ENCODE measurements at places on chromosomes 7 and 10.

DNA sequence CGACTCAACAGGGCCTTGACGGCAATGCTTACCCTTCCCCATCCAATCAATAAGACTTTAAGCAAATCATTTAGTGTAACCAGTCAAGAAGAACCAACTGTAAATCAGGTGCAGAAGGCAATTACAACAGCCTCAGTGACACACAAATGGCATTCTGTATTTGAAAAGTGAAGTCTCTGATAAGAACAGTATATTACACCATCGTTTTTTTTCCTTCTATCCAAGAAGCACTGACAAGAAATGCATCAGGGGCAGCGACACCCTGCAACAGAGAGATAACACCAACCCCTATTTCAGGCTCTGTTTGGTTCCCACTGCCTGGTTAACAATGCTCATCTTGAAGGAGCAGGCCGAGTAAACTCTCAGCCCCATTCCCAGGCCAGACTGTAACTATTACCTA lies 204.0 kb upstream of the AOAH start:
- DNase-seq, result no peak

- DNase-seq, result no peak
These were observed 577.0 kb upstream of the DPP6 start for GRCh38 chr7:153475239-153475638.

DNA sequence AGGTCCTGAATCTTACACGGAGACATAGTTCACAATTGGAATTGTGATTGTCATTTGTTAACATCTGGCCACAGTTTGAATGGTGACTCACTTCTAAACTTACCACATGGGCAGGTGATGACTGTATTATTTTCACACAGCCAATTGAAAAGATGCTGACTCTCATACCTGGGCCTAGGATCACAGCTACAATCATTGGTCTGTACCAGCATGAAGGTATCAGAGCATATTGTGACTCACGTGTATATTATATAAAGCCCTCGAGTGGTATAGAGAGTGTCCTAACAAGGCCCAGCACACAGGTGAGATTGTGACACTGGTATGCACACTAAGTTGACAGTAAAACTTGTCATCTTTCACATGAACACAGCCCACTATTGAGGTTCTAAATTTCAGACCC lies 9.4 kb upstream of the ZNF107 start:
- no peak for DNase-seq

GRCh38 chr7:24197852-24198251 lies 86.1 kb upstream of the NPY start:
- no peak for DNase-seq

- no peak for DNase-seq
These were observed 33.0 kb downstream of the STAM start for GRCh38 chr10:17676919-17677318.

DNA sequence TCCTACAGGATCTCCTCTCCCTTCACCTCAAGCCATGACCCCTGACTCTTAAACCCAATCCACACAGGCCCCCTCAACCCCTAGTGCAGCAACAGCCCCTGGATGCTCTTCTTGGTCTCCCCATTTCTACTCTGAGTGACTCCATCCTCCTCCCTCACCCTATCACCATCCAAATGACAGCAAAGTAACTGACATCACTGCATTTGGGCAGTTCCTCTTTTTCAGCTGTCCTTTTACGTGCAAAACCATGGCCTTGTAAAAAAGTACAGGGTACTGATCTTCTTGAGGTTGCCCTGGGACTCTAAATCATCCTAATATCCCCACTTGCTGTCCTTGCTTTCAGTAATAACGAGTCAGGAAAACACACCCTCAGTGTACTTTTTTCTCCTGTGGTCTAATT lies 454.9 kb downstream of the ADRA2A start:
- DNase-seq, result no peak

- DNase-seq, result no peak
These were observed 4.6 kb downstream of the CRYGN start for GRCh38 chr7:151435103-151435916.

- no peak for DNase-seq
These were observed 174.2 kb upstream of the STEAP4 start for GRCh38 chr7:88480896-88481295.

GRCh38 chr10:77518241-77518909 lies 119.2 kb downstream of the KCNMA1 start:
- DNase-seq, result no peak

DNA sequence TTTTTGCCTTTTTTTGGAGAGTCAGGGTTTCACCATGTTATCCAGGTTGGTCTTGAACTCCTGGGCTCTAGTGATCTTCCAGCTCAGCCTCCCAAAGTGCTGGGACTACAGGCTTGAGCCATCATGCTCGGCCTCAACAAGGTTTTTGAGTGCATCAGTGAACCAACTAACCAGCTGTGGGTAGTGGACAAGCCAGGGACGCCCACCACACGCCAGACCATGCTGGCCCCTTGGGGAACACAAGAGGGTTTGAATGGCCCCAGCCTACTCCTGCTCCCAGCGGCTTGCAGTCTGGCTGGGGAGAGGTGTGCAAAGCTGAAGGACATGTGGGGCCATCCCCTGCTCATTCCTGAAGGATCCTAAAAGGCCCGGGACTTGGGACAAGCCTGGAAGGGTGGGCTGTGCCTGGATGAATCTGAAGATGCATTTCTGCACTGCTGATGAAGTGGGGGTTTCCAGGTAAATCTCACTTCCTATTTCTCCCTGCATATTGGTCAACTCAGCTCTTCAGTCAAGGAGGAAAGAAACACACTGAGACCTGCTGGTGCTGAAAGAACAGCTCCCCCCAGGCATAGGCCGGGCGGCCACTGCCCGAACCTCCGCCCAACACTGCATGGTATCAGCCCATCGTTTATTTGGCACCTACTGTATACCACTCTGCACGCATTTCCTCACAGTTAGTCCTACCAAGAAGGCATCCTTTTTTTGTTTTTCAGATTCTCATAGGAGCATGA lies 6.9 kb downstream of the MMD2 start:
- DNase-seq, result peak; percentile 27

DNA sequence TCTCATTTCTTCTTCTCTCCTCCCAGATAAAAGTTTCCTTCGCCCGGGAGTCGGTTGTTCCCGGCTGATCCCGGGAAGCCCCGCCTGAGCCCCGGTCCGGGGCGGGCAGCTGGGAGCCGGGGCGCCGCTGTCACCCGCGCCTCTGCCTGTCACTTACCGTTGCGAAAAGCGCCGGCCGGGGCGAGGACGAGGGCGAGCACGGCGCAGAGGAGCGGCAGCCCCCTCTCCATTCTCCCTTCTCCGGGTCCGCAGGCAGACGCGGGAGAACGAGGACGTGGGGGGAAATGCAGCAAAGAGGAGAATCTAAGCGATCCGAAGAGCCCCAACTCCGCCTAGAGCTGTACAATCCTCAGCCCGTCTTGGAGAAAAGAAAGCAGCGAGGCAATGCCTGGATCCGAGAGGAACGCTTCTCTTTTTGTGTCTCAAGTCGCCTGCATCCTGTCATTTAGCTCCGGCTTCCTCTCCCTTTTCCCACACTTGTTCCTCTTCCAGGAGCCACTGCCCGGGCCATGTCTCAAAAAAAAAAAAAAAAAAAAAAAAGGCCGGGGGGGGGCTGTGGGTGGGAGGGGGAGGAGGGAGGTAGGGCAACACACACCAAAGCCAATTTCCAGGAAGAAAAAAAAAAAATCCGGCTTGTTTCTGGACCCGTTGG lies at the start of gene NRP1:
TSS of gene NRP1 (minus strand) at position 515 of the 652 bp plus-strand sequence. CDS start at position 230, 285 bp downstream.
- DNase-seq, result no peak

GRCh38 chr7:134691546-134692343 lies 45.1 kb downstream of the BPGM start:
- DNase-seq, result no peak

DNA sequence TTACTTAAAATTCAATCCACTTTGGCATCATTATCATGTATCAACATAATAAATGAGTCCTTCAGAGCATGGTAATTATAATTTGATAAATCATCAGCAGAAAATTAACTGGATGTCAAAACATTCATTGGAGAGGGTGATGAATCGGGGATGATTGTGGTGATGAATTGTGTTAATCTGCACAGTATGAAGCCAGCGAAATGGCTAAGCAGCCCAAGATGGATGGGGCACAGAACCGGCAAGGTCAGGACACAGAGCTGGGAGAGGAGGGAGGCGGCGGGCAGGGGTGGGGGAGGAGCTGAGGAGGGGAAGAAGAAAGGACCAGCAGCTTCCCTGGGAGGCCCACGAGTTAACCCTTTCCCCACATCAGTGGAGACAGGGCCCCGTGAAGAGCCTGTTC lies 536.1 kb downstream of the LRMDA start:
- no peak for DNase-seq

GRCh38 chr10:118234683-118235082 lies 107.4 kb downstream of the FAM204A start:
- DNase-seq, result no peak

GRCh38 chr10:74855027-74855426 lies 28.6 kb downstream of the KAT6B start:
- DNase-seq, result no peak

GRCh38 chr7:112748381-112748780 lies 41.8 kb downstream of the TMEM168 start:
- DNase-seq, result no peak

DNA sequence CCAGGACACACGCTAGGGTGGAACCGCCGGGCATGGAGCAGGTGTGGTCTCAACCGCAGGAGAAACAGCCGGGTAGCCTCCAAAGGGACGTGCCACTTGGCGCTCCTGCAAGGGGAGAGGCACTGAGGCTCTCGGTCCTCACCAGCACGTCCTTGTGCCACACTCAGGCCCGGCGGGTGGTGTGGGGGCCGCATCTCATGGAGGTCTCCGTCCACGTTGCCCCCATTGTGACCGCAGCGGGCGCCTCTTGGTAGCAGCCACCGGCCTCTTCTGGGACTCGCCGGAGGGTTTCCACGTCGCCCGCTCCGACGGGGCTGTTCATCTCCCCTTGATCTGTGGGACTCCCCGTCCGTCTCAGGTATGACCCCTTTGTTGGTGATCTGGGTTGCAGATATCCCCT lies 49.2 kb upstream of the ELFN1 start:
- no peak for DNase-seq

DNA sequence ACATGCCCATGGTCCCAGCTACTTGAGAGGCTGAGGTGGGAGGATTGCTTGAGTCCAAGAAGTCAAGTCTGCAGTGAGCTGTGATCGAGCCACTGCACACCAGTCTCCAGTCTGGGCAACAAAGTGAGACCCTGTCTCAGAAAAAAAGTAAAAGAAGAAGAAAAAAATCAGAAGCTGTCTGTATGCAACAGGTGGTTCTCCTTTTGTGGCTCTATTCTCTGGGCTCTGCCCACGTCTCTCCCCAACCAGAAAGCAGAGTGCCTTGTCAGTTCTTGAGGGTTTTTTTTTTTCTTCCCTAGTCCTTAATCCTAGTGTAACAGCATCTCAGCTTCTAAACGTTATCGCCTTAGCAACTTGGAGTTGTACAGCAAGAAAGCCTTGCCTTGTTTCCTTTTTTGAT lies 89.5 kb downstream of the PRKCQ start:
- no peak for DNase-seq

DNA sequence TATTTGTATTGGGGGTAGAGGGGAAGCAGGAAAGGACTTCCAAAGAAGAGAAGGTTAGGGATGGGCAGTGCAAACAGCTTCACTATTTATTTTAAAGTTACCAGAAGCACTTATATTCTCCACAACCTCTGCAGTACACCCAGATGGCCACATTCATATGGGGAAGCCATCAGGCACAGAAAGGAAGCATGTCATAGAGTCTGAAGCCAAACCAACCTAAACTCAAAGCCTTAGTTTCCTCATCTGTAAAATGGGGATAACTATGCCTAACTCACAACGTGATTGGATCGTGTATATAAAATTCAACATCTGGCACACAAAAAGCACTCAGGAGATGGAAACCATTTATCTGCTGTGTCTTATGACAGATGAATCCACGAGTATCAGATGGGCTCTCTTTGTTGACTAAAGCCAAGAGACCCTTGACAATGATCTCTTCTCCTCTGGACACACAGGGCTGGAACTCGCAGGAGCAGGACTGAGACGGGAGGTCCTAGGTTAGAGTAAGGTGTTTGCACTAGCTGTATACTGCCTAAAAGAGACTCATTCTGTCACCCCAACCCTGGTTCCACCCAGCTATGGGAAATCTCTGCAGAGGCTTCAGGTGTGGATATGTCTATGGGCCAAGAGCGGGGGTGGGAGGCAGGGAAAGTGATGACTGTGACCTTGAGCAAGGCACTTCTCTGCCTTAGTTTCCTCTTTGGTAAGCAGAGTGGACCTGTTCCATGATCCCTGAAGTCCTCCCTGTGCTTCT lies 1.8 kb downstream of the KIAA1549 start:
- DNase-seq, result peak; percentile 17

GRCh38 chr7:50745336-50745735 lies 37.4 kb downstream of the GRB10 start:
- DNase-seq, result no peak

DNA sequence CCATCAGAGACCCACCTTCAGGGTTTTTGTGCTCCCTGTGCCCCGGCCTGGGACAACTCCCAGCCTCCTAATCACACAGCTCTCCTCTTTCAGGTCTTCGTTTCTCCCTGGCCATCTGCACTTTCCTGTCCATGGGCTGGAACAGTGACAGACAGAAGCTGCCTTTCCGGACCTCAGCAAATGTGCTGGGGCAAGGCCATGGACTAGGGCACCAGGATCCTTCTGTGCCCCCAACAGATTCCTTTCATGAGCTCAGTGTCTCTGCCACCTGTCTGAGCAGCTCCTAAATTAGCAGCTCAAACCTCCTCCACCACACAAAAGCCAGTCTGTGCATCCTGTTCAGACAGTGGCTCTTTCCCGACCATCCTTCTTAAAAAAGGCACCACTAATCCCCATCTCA lies 41.9 kb upstream of the FRMD4A start:
- no peak for DNase-seq

DNA sequence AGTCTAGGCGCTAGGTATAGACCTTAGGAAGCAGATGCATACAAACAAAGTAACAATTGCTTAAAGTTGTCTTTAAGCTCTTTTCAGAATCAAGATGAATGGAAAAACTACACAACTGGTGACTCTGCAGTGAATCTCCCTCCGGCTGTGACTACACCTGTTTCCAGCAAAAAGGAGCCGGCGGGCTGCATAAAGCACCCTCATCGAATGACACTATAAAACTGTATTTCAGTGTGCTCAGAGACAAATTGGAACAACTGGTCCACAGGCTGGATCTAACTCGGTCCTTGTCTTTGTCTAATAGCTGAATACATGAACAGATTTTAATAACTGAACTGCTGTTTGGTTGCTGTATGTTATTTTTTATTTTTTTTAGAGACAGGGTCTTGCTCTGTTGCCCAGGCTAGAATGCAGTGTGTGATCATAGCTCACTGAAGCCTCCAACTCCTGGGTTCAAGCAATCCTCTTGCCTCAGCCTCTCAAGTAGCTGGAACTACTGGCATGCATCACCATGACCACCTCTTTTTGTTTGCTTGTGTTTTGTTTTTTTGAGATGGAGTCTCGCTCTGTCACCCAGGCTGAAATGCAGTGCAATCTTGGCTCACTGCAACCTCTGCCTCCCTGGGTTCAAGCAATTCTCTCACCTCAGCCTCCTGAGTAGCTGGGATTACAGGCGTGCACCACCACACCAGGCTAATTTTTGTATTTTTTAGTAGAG lies 64.2 kb upstream of the SVIL start:
- no peak for DNase-seq

DNA sequence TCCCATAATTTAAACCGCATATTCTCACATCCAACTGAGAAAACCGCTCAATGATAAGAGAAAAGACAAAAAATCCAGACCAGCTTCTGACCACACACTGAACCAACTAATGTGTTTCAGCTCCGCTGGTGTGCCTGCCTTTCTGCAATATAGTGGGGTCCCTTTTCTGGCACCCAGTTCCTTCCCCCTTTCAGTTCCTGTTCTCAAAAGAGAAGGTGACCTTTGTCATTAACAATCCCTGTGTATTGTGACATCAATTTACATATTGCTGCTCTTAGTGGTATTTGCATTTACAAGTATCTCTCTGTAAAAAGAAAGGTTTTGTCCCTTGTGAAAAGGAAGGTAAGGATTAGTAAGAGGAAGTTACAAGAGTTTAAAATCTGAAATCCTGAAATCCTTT lies 1.4 kb downstream of the PPP1R17 start:
- no peak for DNase-seq
